ENCODE measurements at places on chromosomes 12 and 14.

DNA sequence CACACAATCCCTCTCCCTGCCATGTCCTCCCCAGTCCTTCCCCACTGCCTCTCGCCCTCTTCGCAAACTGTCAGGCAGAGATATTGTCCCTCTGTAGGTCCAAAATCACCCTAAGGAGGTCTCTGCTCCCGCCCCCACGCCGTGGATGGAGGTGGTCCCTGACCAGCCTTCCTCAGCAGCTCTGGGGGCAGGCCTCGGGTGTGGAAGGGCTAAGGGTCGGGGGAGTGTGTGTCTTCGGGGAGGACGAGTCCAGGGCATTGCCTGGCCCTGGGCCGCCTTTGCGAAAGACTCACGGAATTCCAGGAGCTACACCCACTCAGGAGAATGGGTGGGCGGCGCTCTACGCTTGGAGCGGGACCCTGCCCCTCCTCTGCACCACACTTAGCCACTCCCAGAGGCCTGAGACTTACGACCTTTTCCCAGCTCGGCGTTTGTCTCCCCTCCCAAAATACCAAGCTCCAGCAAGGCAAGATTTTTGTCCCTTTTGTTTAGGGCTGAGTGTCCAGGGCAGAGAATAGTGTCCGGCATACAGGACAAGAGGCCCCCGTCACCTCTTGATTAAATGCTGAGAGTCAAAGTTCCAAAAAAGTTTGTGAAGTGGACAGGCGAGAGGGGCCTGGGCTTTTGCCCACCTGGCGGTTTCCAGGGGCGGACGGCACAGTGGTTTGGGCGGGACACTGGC, 881 bp downstream of the PYGL start:
- no peak for DNase-seq

- DNase-seq = no peak
These were observed 52.6 kb downstream of the VRK1 start for GRCh38 chr14:96849733-96850132.

- no peak for DNase-seq
These were observed 16.4 kb downstream of the HDAC7 start for GRCh38 chr12:47803191-47803875.

DNA sequence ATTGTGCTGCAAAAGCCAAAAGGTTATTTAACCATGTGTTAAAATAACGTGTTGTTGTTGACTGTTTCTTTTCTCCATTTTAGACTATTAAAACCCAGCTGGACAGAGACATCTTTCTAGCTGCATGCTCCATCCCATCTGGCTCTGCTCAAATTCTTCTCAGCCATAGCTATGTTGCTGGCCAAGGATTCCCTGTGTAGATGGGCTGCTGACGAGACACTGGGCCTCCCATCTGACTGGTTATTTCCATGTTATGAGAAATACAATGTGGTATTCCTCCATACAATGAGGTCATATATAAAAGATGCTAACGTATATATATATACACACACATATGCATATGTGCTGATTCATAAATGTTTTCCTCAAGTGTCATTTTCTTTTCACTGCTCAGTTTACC, 30.1 kb downstream of the MED13L start:
- no peak for DNase-seq

GRCh38 chr12:2111826-2112225, 59.0 kb downstream of the CACNA1C start:
- no peak for DNase-seq

GRCh38 chr12:51970904-51971646, 19.6 kb downstream of the ACVR1B start:
- DNase-seq = peak; percentile 63

DNA sequence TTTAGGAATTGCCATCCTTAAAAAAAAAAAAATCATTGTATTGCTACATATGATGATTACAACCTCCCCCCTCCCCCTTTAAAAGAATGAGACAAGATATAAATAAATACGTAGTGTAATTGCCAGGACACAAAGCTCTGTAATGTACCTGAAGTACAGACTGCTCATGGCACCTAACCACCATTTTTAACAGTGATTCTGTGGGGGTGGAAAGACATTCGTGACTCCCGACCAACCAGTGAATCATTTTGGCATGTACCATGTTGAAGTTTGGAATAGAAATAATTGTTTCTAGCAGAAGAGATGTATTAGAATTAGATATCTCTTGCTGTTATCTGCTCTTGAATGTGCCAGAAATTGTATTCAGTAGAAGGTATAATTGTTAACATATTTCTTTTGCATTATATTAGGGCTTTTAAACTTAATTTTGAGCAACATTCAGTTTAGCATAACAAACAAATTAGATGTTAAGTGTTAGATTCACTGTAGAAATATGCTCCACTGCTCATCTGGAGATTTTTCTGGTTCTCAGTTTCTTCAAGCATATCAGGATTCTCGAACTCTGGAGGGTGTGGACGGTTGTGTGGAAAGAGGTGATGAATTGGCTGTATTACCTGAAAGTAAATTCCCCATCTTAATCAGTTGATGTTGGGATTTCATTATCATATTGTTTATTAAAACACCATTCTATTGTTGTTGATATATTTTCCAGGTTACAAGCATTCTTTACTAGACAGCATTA, 31.1 kb downstream of the FRS2 start:
- no peak for DNase-seq

- DNase-seq = no peak
These were observed 2.5 kb upstream of the CTDSP2 start for GRCh38 chr12:57849035-57849434.

DNA sequence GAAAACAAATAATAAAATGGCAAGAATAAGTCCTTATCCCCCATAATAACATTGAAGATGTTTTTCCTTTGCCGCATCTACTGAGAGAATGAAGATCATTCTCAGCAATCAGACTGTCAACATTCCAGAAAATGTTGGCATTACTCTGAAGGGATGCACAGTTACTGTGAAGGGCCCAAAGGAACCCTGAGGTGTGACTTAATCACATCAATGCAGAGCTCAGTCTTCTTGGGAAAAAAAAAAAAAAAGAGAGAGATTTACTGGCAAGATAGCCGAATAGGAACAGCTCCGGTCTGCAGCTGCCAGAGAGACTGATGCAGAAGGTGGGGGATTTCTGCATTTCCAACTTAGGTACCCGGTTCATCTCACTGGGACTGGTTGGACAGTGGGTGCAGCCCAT, 41.3 kb upstream of the OR6J1 start:
- DNase-seq = no peak

GRCh38 chr14:98633380-98633779, 638.6 kb downstream of the BCL11B start:
- no peak for DNase-seq

- DNase-seq = peak; percentile 37
These were observed 107.0 kb downstream of the PTCSC3 start for GRCh38 chr14:36069535-36069900.

DNA sequence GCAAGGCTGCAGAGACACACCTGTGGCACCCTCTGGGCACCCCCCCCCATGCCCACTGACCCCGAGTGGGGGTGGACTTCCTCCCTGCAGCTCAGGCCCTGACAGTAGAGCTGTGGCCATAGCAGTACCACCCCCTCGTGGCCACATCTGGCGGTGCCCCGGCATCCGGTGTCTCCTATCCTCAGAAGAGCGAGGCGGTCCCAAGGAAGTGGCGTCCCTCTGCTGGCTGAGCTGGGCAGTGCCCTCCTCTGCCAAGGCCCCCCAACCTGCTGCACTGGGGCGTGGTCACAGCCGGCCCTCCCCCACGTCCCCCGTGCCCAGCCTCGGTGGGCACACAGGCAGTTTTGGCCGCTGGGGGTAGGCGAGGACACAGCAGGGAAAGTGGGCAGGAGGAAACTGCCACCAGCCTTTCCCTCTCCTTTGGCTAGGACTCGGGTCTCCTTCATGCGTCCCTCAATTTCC, 6.0 kb upstream of the SLC6A12 start:
- peak; percentile 73 for DNase-seq

GRCh38 chr12:123744836-123745235, 17.3 kb upstream of the DNAH10 start:
- no peak for DNase-seq

GRCh38 chr14:41409806-41410205, 196.9 kb upstream of the LRFN5 start:
- no peak for DNase-seq

DNA sequence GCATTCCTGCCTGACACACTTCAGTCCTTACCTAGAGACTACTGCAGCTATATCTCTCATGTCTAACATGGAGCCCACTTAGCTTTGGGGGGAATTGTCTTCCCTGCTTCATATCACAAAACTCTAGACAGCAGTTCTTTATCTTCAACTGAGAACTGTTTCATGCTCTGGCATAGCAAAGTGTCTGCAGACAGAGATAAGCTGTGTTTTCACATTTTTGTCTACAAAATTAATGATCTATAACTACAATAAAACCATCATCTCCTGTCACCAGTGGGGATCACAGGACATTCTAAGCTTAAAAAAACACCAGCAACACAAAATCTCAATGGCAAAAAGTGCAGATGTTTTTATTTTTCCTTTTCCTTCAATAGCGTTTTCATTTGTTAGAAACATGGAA, 137.1 kb upstream of the VRK1 start:
- DNase-seq = no peak
